NT2/D1 (cell line): ENCODE measurements at places on chromosomes 11 and 22.

GRCh38 chr11:101466352-101466751 lies 117.5 kb downstream of the TRPC6 start:
- no peak for DNase-seq

- DNase-seq, result no peak
Observed at GRCh38 chr11:36467012-36467411, 43.1 kb downstream of the TRAF6 start.

DNA sequence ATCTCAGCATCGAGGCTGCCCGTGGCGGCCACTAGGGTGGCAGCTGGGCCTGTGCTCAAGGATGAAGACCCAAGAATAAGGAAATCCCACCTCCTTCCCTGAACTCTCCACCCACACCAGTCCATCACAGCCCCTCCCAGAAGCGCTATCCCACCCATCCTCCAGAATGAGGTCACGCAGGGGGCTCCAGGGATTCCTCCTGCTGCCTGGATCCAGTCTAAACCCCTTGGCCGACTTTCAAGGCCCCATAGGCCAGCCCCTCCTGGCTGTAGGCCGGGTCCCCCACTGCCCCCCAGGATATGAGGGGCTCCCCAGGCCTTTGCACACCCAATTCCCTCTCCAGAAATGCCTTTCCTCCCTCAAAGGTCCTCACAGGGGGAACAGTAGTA lies 19.0 kb upstream of the SCGB1A1 start:
- DNase-seq, result no peak

- no peak for DNase-seq
Observed at GRCh38 chr11:46436113-46436512, 44.5 kb upstream of the CHRM4 start.

DNA sequence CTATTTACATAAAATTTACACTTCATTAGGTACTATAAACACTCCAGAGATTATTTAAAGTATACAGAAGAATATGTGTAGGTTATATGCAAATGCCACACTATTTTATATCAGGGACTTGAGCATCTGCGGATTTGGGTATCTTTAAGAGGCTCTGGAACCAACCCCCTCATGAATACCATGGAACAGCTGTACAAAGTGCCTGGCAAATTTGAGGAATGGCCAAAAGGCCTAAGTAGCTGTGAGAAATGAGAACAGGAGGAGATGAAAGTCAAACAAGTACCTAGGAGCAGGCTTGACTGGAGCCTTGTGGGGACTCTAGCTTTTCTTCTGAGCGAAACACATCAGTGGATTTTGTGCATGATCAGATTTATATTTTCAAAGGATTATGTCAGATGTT lies 149.3 kb downstream of the RBFOX2 start:
- no peak for DNase-seq

DNA sequence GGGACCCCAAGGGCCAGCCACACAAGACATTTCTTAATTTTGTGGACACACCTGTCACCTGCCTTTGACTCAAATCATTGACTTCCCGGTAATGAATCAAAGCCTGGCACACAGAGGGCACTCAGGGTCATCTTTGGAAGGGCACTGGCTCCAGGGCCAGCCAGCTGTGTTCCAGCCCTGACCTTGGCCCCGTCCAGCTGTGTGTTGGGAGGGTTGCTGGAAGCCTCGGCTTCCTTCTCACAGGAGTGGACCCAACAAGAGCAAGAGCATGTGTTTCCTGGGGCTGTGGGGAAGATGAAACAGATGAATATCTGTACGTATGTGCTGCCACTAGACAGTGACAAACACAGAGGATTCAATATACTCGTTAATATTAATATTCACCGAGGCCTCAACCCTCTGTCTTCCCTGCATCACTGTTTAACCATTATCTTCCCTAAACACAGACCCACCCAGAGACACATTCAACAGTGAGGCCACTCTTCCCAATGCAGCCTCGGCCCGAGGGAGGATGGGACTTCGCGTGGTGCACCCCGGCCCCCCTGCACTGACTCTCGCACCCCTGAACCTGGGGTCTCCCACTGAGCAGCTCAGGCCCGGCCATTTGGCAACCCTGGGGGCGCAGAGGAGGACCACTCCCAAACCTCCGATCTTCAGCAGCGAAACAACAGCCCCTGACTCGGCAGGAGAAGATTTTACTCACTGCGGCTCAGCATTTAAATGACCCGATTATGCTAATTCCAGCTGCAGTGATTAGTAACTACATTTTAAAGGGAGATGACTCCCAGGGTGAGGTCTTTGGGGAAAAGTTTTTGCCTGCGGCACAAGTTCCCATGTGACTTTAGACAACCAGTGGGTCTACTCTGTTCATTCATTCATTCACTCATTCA lies 45.7 kb downstream of the PHF21B start:
- DNase-seq, result no peak

- no peak for DNase-seq
Observed at GRCh38 chr11:109422870-109423465, 978 bp downstream of the C11orf87 start.

GRCh38 chr22:47354668-47355387 lies 592.4 kb downstream of the TBC1D22A start:
- DNase-seq, result no peak

DNA sequence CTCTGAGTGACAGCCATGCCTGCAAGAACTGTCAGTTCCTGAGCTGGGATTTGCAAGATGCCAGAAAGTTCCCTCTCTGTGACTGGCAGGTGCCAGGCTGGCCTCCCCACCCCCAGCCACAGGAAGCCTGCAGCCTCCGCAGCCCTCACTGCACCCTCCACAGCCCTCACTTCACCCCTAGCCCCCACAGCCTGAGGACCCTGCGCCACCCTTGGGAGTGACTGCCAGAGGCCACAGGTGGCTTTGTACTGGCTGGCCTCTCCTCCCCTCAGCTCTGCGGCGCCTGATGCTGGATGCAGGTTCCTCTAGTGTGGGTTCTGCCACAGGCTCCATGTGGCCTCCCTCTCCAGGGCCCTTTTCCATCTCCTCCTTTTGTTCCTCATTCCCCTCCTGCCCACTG lies 28.7 kb downstream of the MPPED1 start:
- DNase-seq, result no peak

DNA sequence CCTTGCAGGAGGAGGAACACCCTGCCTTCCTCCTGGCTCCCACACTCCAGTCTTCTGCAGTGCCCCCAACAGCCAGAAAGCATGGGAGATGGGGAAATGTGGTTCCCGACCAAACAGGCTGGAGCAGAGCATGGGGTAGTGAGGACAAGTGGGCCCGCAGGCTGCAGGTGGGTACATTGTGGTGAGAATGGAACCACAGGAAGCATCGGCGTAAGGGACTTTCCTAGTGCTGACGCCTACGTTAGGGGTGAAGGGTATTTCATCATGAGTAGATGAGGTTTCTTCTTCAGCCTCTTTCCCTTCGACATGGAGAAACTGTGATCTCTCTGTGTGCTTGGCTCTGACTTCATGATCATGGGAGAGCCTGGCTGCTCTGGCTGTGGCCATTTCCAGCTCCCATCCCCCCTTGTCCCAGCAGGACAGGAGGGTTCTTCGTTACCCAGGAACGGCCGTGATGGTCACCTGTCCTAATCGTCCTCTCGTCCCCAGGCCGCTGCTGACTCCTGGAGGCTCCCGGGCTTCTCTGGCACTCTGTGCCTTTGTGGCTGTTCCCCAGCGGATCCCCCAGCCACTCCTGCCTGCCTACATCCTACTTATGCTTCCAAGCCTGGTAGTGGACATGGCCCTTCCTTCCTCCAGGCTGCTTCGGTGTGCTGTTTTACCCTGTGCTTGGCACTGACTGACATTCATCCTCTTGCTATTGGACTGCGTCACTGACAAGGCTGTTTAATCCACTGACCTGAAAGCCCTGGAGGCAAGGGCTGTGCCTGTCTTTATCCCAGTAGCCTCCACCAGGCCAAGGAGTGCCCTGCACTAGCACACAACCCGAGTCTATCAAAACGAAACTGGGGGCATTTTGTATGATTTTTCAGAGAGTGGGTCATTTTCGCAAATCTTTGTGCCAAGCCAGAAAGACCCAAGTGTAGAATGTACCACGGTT lies 65.2 kb upstream of the CECR2 start:
- no peak for DNase-seq

GRCh38 chr11:124897674-124898262 lies at the start of gene ROBO4:
TSS of gene ROBO4 (minus strand) at chr11:124897865. CDS start at chr11:124897795, 70 bp downstream.
- no peak for DNase-seq

DNA sequence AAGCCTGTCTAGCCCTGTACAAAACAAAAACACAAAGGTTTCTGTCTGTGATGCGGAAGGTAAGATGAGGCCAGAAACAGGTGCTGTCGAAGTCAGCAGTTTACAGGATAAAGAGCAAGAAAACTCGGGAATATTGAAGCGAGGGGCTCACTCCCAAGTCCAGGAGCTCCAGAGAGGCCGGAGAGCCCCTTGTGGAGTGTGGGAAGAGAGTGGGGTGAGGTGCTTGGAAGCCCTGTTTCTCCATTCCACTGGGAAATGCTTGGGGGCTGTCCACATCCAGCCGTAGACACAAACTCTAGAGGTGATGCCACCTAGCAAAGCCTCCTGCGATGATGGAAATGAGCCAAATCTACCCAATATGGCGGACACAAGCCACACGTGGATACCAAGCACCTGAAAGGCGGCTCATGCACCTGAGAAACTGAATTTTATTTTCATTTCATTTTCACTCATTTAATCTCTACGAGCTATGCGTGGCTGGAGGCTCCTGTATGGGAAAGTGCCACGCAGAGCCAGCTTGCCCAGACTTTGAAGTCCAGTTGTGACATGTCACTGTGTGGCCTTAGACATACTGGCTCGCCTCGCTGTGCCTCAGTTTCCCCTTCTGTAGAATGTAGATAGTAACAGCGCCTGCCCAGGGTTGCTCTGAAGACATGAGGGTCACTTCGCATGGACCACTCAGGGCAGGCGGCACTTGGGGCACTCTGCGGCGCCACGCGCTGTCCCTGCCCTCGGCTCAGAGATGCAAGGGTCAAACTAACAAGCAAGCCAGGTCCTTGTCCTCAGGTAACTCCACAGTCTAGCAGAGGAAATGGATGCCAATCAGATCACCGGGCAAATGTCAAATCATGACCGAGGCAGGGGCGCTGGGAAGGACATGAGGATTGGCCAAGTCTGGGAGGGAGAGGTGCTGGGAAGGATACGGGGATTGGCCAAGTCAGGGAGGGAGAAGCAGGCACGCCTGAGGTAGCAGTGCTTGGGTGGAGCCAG lies 684.7 kb downstream of the TBC1D22A start:
- DNase-seq, result no peak

DNA sequence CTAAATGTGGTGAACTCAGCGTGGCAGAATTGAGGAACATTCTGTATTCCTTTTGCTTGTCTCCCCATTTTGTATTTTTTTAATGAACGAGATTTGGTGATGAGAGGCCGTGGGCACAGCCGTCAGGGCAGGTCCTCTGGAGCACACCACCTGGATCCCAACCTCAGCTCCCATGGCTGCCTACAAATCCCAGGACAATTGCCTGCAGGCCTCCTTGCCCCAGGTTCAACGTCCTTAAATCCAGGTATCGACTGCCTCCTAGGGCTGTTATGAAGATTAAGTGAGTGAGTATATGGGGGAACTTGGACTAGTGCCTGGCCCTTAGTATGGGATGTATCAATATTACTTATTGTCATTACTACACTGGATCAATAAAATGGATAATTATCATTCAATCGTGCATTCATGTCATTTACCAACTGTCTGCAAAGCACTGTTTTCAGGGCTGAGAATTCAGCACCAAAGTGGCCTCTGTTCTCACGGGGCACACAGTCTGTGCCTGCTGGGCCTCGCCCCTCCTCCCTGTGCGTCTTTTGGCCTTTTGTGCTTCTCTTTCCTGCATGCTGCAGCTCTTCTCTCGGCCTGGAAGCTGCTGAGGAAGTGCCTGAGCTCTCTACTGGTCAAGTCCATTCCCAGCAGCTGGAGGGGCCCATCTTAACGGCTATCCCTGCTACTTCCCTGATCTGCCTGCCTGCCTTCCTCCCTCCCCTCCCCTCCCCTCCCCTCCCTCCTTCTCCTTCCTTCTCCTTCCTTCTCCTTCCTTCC lies 1343.7 kb downstream of the BRD1 start:
- no peak for DNase-seq

- DNase-seq, result no peak
Observed at GRCh38 chr11:126124231-126124661, 61.6 kb upstream of the CDON start.

DNA sequence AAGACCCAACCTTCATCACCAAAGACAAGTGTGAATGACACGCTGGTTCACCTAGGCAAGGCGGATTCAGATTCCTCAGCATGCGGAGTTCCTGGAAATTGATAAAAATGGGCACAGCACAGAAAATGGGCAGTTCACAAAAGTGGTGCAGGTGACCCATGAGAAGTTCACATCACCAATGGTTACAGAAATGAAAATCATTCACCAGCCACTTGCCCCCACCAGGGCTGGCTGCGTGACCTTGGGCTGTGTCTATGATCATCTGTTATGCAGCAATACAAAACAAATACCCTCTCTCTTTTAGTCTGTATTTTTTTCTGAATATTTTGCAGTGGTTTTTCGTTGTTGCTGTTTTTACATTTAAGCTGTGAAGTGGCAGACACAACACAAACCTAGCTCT lies 415.9 kb downstream of the TBC1D22A start:
- DNase-seq, result no peak

DNA sequence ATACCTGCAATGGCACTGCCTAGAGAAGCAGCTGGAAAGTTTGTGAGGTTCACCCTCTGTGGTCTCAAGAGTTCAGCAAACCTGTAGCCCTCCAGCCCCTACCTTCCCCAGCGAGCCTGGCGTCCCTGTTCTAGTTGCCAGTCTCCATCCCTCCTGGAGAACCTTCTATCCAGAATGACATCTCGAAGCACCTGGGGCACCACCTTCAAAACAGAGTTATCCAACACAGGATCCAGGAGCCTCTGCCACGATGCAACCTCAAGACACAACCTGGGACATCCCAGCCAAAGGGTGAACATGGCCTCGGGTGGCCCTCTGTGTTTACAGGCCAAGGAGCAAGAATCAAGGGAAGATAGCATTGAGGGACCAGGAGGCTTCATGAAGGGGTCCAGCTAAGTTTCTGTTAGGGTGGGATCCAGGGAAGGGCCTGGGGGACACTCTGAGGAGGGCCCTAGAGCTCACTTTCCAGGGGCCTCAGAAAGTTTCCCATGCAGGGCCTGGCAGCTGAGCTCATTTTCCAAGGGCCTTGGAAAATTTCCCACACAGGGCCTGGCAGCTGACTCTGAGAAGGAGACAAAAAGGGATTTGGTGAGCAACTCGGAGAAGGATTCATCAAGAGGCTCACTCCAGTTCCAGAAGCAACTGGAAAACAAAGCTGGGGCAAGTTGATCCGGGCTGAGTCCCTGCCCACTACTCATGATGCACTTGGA lies 36.9 kb upstream of the SYT13 start:
- DNase-seq, result no peak
